NCI-H446 (cell line): ENCODE measurements at places on chromosomes 12 and 14.

DNA sequence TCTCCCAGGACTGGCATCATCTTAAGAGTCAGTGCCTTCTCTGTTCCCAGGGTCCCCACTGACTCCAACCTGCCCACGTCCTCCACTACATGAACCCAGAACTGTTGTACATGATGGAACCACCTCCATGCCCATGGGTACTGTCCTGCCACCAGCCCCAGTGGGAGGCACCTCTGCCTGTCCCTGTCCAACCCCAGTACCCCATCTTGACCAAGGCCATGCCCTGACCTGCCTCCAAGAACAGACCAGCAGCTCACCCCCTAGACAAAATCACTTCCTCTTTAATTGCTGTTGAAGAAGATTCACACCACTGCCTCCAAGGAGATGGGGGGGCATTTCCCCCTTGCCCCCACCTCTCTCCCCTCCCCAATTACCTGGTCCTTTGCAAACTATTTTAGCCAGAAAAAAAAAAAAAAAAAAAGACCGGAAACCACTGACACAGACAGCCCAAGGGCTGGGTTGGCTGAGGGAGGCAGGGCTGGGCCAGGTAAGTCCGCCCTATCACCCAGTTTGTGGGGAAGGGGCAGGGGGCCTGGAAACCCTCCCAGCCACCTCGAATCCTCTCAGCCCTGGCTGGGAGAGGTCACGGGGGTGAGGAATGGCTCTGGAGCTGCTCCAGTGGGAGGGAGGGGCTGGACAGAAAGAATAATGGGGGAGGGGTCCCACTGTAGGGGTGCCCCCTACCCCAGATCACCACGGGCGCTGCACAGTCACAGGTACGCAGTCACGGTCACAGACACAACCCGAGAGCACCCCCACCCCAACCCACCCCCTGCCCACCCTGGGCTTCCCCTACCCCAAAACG lies 13.4 kb downstream of the AGAP2 start:
- DNase-seq = no peak

- DNase-seq = peak; percentile 62
Observed at GRCh38 chr12:99767809-99768208, 120.3 kb downstream of the GARIN6 start.

- no peak for DNase-seq
Observed at GRCh38 chr12:65886996-65887395, 62.7 kb downstream of the HMGA2 start.

DNA sequence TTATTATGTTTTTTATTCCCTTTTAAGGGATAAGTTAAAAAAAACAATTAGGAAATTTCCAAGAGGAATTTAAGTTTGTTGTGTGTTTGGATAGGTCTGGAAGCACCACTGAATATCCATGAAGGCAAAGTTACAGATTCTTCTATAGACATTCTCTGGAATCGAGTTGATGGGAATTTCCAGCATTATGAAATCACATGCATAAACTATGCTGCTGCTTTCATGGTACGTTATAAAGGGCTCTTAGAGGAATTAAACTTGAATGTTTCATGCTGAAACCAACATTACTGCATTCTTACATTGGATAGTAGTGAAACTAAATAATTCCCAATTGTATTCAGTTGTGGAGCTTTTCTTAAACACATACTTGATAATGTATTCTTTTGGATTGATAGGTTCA lies 21.5 kb upstream of the PTPRQ start:
- no peak for DNase-seq

DNA sequence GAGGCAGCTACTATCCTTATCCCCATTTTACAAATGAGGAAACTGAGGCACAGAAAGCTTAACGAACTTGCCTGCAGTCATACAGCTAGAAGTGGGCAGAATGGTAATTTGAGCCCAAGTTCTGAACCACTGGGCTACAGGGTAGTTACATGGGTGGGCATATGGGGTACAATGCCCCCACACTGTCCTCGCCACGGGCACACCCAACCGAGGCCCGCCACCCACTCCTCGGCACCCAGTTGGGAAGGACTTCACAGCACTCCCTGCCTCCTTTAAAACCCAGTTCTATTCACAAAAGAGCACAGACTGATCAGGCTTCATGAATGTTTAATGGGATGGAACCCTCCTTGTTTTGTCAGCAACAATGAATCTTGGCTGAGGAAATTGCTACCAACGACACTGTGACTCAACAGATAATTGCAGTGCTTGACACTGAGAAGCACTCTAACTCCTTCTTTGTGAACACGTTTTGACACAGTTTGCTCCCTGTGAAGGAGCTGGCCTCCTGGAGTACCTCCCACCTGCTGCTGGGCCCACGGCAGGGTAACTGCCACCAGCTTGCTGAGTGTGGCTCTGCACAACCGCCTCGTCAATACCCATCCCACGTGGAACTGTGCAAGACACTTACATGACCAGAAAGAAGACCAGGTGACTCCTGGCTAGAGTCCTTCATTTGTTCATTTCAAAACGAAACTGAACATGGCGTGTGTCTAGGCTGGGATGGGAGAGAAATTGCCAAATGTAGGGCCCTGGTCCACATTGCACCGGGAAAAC lies 63.5 kb downstream of the CLMN start:
- DNase-seq = no peak

DNA sequence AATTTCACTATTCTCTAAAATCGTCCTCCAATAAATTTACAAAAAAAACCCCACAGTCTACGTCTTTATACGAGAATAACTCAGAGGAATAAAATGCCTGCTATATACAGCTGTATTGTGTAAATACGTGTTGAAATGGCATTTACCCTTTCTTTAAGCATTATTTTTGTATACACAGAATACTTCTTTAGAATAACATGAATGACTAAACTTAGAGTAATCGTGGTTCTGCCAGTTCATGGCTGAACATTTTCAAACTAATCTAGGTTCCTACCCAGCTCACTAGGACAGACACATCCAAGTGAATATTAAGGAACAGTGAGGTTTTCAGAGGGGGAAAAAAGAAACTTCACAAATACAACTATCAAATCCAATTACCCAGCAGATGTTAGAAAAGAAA lies 24.6 kb downstream of the DICER1 start:
- DNase-seq = no peak

DNA sequence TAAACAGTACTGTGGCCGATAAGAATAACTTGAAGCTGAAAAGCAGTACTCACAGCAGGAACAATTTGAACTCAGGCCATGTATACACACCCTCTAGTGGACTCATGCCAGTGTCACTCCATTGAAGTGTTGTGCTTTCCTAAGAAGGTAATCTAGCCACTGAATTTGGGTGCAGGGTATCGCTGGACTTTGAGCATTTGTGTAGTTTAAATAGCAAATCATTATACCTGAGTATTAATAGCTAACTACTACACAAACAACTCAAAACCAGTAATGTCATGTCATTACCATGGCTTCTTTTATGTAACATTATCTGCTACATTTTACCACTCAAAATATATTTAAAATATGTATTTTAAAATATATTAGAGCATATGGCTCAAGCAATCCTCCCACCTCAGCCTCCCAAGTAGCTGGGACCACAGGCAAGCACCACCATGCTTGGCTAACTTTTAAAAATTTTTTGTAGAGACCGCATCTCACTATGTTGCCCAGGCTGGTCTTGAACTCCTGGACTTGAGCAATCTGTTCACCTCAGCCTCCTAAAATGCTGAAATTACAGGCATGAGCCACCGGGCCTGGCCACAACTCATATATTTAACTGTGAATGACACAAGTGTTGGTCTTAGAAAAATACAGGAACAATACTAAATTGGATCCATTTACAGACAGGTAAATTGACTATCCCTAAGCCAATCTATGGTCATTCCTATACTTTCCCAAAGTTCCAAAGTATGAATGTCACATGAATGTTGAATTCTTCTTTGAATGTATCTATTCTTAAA lies 25.6 kb upstream of the ARID4A start:
- DNase-seq = peak; percentile 17

DNA sequence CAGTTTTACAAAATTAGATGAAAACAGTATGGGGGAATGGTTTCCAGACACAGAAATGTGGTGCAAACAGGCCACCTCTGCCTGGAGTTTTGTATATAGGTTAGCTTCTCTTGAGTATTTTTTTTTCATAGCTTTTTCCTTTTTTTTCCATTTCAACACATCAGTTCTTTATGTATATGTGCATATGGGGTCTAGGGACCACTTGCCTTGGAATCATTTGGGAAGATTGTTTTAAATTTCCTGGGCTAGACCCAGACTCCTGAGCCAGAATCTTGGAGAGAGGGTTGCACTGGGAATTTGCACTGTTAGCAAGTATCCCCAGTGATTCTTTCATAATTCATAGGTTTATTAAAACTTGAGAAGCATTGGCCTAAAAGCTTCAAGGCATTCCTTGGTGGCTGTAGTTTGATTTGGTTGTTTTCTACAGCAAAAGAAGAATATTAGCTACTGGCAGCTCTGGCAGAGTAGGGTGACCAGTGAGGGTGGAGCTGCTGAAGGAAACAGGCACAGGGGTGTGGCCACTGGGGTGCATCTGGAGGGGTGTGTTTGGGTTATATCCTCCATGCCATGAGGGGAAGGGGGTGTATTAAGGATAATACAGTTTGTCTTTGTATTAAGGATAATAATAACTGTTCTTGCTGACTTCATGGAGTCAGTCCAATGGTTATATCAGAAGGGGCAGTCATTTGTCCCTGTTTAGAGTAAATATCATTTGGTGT lies 22.8 kb downstream of the PPP1R36 start:
- no peak for DNase-seq

DNA sequence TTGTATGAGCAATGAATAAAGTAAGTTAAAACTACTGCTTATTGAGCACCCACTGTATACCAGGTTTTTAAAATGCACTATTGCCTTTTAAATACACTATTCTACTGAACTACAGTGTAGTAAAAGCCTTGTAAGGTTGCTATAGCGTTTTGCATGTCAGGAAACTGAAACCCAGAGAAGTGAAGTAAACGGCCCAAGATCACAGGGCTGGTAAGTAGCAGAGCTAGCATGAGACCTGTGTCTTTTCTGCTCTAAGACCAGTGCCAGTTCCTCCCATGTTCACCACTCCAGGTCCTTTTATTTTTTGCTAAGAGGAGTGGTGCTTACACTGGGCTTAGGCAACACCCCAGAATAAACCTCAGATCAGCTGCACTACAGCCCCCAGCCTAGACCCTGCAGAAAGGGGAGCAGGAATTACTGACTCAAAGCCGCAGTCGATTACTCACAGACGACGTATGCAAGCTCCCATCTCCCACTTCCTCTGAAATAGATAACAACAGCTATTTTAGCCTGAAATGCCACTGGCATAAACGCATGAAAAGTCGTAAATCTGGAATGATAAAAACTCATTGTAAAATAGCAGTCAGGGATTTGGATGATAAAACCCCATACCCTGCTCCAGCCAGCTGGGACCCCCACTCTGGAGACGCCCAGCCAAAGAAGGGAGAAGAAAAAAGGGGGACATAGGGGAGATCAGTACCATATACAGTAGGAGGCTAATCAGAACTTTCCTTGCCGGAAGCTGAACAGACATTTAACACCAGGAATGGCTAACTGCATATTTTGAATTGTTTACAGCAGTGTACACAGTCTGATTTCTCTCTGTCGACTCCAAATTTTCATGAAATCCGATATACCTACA lies 108.3 kb downstream of the NUAK1 start:
- no peak for DNase-seq

DNA sequence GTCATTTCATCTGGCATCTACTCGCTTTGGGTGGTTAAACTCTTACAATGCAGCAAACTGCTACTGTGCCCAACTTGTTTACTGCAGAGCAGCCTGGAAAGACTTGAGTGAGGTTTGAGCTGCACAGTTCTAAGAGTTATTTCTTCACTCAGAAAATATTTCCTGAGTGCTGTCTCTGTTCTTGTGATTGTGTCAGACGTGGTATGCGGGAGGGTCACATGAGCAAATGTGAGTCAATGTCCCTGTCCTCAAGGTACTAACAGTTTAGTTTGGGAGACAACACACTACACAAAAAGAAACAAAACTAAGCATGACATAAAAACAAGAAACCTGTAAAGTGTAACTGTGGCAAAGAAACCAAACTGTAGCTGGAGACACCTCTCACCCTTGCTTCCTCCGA lies 32.4 kb downstream of the FLVCR2 start:
- no peak for DNase-seq

GRCh38 chr12:24287963-24288362 lies 338.5 kb upstream of the SOX5 start:
- DNase-seq = no peak
